ENCODE measurements at places on chromosomes 5 and 9.

GRCh38 chr9:134390537-134390936 is 64.3 kb downstream of the RXRA start:
- peak; percentile 37 for DNase-seq

- DNase-seq: peak; percentile 83
Observed at GRCh38 chr5:99004960-99005359, 76.2 kb upstream of the CHD1 start.

DNA sequence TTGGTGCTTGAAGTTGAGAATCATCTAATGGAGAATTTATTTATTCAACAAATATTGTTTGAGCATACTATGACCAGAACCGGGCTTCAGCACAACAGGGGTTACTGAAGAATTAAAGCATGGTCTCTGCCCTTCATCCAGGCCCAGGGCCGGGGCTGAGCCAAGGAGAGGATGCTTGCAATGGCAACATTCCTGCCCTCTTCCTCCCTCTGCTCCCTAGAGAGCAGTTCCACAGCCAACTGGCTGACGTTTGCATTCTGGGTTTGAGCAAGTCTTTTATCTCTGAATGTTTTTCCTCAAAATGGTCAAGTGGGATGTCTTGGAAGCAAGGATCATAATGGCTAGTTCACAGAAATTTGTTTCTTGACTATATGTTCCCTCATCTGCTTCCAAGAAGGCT is 80.7 kb downstream of the GLDC start:
- DNase-seq: no peak

- peak; percentile 75 for DNase-seq
Observed at GRCh38 chr9:81609782-81610739, 79.3 kb downstream of the TLE1 start.

DNA sequence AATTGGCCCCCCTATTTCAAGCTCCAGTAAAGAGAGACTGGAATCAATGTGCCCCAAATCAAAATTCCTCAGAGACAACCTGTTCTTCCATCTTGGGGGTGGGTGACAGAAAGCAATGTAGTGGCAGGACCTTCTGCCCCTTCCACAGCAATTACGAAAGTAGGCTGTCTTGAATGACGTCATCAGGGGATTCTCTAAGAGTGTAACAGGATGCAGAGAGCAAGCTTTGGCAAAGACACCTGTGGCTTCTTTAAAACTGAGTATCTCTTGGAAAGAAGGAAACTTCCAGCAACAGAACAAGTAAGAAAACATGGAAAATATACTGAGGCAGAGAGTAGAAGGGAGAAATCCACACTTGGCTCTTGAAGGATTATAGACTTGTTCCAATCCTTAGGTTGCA is 247.6 kb upstream of the PDE4D start:
- no peak for DNase-seq

DNA sequence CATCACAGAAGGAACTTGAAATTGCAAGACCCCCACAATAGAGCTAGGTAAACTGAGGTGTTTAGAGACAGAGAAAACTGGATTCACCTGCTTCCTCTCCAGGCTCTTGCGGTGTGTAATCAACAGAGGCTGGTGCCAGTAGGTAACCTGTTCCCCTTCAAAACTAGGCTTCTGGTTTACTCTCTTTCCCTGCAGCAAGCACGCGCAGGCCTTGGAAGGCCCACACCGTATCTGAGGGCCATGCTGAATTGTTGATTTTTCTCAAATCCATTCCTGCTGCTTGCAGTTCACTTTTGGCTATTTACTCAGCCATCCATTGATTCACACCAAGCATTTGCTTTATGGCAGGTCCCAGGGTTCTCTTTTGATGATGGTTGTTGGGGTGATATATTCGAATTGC is 667 bp upstream of the FRRS1L start:
- no peak for DNase-seq

DNA sequence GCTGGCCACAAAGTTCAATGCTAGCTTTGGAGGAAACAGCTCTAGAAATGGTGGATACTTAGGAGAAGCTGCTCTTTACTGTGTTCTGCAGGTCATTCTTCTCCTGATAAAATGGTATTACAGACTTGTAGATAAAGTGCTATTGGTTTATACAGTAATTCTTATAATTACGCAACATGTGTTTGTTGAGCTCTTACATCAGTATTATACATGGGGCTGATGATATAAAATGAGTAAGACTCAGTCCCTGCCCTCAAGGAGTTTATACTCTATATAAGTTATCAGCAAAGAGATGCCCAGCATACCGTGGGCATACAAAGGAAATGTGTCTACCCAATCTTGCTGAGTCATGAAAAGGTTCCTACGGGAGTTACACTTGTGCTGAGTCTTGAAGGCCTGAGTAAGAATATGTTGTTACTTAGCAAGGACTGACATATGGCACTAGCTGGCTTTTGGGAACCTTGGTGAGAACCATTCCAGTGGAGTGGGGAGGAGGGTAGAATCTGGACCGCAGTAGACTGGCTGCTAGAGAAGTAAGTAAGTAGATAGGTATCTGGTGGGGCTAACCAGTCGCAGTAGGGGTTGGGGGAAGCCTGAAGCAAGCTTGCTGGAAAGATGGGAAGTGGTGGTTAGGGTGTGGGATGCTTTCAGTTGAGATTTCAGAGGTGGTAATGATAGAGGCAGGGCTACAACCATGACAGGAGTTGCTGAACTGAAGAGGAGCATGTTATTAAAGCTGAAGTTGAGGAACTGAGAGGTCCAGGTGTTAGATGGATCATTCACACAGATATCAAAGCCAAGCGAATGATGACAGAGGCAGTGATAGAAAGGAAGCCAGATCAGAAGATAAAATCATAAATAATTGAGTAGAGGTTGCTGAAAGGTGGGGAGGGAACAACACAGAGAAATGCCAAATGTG is 11.1 kb upstream of the TTC23L start:
- no peak for DNase-seq
